Caudate nucleus (tissue), 63 donors: ENCODE measurements at places on chromosomes 11 and 22.

DNA sequence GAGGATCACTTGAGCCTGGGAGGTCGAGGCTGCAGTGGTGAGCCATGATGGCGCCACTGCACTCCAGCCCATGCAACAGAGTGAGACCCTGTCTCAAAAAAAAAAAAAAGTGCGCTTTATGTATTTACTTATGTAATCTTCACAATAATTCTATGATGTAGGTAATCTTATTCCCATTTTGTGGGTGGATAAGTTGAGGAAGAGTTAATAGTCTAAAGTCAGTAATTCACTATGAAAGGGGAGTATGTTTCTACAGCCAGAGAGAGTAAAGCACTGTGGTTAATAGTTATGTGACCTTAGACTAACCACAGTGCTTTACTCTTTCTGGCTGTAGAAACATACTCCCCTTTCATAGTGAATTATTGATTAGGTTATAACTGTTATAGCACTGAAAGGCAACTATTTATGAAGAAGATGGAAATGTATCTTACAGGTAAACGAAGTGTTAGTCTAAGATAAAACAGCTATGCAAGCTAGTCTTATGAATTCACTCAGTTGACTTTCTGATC is 11.9 kb downstream of the CTR9 start:
- DNase-seq, result no peak

- DNase-seq, result no peak
These were observed 159.4 kb downstream of the BUD13 start for GRCh38 chr11:116613206-116613875.

- DNase-seq, result no peak
These were observed 3.2 kb downstream of the PPIL2 start for GRCh38 chr22:21669026-21669425.

DNA sequence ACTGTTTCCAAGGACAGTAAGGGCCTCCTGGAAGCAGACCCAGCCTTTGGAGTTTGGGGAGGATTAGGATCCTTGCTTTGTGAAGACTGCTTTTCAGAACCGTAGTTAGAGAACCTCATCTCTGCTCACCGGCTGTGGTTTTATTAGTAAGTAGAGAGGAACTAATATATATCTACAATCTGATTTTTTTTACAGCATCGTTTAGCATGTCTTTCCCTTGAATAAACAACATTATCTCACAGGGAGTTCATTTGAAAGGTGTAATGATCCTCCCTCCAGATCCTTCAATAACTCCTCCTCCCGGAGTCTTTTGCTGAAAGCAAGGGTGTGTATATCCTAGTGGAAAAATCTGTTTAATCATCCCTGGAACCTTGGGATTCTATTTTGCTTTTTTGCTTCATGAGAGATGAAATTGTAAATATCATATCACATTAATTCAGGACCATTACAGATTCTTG is 132.7 kb downstream of the DBX1 start:
- DNase-seq, result no peak

- no peak for DNase-seq
These were observed 39.3 kb upstream of the PANX1 start for GRCh38 chr11:94089341-94089740.

GRCh38 chr22:38442967-38443627 is 11.9 kb downstream of the KCNJ4 start:
- DNase-seq, result no peak

- DNase-seq, result peak; percentile 48
These were observed 475 bp downstream of the PITPNB start for GRCh38 chr22:27918341-27919221.

DNA sequence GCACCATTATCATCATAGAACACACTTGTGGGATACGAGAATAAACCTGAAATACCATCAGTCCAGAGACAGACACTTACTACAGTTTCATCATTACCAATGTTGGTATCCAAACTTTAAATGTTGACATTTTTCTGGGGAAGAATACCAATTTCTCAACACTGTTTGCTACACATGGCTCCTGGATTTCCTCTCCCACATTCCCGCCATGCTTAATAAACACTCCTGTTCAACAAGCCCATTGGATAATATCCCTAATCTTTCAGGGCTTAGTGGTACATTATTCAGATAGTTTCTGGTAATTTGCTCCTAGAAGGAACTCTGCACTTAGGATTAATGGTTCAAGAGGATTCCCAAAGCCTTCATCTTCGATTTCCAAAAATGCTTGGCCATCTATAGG is 48.2 kb downstream of the CSF2RB start:
- DNase-seq, result no peak

GRCh38 chr22:49922484-49922883 is 4.0 kb downstream of the CRELD2 start:
- DNase-seq, result no peak

DNA sequence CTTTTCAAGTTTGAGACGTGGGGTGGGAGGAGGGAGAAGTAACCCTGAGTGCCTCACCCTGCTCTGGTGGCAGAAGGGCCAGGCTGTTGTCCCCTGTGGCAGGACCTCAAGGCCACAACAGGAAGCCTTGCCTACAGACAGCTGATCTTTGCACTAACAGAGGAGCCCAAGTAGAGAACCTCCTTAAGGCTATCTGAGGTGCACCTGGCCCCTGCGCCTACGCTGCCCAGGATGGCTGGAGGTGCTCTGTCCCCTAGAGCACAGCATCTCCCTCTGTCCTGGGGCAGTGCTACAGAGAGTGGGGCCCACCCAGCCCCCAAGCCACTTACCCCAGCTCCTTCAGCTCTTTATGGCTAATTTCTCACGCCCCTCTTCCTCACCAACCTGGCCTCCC is 27.0 kb downstream of the MYO7A start:
- DNase-seq, result no peak

DNA sequence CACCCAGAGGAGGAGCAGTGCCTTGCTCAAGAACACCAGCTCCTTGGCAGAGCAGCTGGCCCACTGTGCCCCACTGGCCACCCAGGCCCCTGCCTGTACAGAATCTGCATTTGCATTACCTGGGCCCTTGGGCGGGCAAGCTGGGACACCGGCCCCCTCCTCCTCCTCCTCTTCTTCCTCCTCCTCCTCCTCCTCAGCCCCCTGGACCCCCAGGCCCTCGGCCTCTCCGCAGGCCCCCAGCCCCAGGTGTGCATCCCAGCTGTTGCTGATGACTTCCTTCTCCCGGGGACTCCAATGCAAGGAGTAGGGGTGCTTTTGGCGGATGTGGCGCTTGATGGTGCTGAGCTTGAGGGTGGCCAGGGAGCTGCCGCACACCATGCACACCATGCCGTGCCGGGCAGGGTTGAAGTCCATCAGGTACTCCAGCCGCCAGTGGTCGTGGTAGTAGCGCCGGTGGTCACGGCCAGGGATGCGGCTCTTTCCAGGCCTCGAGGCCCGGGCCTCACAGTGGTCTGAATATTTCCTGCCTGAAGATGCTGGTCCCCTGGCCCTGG is 2.8 kb downstream of the ZFTA start:
- DNase-seq, result no peak

DNA sequence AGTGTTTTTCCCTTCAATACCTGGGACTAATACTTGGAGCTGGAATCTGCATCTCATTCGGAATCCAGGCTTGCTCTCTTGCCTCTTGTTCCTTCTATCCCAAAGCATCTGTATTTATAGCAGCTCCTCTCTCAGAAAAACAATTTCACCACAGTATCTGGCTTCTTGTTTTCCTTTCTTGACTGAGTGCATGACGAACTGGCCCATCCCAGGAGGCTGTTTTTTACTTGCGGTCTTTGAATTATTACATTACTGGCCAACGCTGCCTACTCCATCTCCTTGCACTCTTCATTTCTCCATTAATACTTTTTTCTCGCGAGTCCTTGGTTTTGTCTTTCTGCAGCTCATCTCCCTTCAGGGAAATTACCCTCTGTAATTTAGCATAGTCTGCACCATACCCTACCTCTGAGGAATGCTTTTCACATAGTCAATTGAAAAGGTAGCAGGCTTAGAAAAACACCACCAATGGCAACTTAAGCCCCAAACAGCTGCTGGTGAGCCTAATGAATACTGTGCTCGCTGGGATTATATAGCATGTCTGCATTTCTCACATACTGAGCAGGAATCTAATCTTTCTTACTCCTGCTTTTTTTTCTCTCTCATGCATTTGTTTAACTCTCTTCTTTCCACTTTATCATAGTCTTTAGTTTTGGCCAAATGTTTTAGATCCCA is 277.4 kb upstream of the SESN3 start:
- no peak for DNase-seq

DNA sequence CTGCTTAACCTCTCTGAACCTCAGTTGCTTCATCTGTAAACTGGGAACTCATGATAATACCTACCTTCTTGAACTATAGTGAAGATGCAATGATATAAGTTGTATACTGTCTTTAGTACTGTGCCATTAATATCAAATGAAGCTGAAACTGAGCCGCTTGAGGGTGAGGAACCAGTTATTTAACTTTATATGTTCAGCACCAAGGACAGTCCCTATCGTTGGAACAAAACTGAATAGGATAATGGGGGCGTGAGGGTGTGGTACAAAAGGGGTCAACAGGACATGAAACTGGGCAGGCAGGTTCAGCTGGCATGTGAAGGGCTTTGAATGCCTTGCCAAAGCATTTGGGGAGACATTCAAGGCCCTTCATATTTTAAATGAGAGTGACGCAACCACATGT is 112.6 kb downstream of the C11orf91 start:
- no peak for DNase-seq

DNA sequence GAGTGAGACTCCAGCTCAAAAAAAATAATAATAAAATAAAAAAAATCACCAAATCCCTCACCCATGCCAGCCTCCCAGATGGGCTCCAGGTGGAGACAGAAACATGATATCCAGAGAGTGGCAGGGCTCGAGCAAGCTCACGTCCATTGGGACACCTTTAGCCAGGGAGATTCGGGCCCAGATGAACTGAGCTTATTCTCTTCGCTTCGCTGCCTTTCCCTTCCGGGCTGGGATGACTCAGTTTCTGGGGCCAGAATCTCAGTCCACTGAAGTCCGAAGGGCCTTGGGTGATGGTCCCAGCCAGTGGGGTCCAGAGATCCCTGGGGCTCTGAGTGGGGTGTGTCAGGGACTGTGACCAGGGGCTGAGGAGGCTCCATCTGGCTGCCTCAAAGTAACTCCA is 23.0 kb upstream of the MYEOV start:
- no peak for DNase-seq

DNA sequence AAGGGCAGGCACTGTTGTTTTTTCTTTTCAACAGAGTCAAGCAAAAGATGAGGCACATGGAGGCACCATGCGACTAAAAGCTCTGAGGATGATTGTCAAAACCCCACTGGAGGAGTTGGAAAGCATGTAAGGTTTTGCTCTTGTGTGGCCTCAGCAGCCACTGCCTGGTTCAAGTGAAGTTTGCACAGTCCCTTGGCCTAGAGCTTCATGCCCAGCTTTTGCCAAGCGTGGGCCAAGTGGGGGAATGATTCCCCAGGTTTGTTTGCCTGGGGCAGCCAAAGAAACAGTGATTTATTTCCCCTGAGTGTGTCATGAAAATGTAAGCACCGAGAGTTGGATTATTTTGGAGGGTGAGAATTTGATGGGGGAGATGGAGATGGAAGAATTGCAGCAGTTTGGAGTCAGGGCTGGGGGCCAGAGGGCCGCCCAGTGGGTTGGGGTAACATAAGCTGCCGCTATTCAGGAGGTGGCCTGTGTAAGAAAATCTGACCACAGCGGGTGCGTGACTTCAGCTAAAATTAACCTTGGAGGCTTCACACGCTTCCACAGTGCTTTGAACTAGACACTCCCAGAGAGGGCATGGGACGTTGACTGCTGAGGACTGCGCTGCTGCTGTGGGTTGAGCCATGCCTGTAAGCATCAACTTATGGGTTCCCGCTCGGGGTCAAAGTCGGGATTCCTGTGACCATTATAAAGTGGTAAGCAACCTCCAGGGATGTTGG is 100.7 kb downstream of the NAV2 start:
- DNase-seq, result no peak

DNA sequence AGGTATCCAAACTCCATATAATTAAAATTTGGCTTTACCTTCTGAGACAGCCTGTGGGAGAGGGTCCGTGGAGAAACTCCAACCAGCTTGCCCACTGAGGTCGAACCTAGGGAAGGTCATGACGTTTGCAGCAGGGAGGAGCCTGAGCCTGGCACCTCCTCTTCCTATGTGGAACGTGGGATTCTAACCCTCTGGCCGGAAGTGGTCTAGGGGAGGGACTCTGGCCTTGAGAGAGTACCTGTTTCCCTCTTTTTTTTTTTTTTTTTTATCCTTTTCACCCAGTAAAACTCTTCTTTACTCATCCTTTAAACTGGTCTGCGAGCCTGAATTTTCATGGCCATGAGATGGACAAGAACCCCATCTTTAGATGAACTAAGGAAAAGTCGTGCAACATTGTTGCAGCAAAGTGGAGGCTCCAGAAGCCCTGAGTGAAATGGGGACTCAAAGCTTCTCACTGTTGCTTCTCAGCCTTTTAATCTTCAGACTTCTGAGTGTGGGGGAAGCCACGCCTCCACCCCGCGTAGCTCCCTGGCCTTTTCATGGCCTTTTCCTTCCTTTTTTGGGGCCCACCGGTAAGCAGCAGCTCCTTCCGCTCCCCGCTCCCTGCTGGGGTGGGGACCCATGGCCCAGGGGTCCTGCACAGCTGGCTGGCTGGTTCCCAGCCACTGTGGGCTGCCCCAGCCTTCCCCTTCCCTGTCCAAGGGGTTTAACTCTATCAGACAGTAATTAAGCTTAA is 1359.9 kb downstream of the LRRC4C start:
- no peak for DNase-seq

DNA sequence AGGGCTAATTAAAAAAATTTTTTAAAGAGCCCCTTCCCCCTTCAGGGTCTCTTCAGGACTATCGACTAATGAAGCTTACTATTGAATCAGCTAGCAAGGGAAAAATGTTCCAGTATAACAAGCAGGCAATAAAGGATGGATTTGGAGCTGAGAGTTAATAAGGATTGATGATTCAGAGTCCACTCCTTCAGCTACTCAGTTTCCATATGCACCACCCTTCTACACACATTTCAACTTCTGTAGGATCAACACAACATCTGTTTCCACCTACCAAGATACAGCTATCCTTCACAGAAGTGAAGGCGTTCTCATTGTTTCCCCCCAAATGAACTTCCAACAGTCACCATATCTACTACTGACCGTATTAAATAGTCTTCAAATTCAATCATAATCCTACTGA is 6.6 kb upstream of the ALKBH3 start:
- DNase-seq, result no peak

- DNase-seq, result no peak
These were observed 3.1 kb upstream of the CTSD start for GRCh38 chr11:1766719-1767398.

GRCh38 chr11:71996946-71997345 is 1.8 kb upstream of the IL18BP start:
- DNase-seq, result no peak

- no peak for DNase-seq
These were observed 13.7 kb downstream of the GDPD4 start for GRCh38 chr11:77287615-77288273.

- DNase-seq, result no peak
These were observed 69.4 kb upstream of the ALX4 start for GRCh38 chr11:44379141-44380008.

- DNase-seq, result no peak
These were observed 40.0 kb downstream of the C11orf96 start for GRCh38 chr11:43982421-43982820.

GRCh38 chr11:13149991-13150390 is 127.6 kb upstream of the BMAL1 start:
- no peak for DNase-seq
